ENCODE measurements at places on chromosomes 3 and 15. TPM values are rescaled to one million over a fixed set of nuclear protein-coding genes. Genes with fewer than 3 reads are reported as not detected.
A peak's percentile ranks its signal among the peaks of the same experiment; 100 is the strongest.

IL20RB gene
- 1.2 TPM for total RNA-seq

SNAPC5 gene
- total RNA-seq, result 22.0 TPM

CHRD gene
- total RNA-seq, result 18.3 TPM

DNA sequence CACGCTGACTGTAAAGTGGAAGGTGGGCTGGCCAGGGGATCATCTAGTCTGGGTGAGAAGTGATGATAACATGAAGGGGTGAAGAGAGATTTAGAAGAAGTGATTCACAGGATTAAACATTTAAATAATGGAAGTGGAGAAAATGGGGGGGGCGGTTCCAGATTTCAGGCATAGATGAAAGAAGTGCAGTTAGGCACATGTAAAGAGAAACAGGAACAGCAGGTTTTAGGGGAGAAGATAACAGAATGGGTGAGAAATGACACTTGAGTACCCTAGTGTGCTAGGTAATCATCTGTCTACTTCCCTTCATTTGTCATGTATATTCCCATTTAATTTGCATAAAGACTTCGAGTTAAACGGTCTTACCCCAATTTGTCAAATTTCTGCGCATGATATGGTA, 15.3 kb downstream of the B3GNT5 start:
- H3K4me1 ChIP-seq, result peaks cover 17% of the 10 kb centered on the region
- no peaks in the 10 kb centered on the region for H3K27me3 ChIP-seq
- DNase-seq, result peak; percentile 13
- H3K36me3 ChIP-seq, result peaks cover 6% of the 10 kb centered on the region
- no peak overlapping the region for H3K27ac ChIP-seq

DNA sequence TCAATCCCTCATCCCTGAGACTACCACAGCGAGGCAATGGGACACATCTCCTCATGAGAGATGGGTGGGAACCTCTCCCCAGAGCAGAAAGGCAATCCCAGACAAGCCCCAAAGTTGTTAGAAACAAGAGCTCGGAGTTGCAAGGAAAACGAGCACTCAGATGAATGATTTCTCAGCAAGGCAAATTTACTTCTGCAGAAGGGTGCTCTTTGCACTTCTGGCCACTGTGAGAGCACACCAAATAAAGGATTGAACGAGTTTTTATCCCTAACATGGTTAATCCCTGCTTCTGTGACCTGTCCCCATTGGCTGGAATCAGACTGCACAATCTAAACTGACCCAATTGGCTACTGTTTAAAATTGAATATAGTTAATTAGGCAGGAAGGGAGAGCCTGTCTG, 339.1 kb upstream of the POU1F1 start:
- no peaks in the 10 kb centered on the region for H3K4me1 ChIP-seq
- DNase-seq, result no peak
- H3K27me3 ChIP-seq, result no peaks in the 10 kb centered on the region
- H3K4me3 ChIP-seq, result no peak overlapping the region

GRCh38 chr3:61765157-61765876, 203.9 kb downstream of the PTPRG start:
- DNase-seq, result no peak
- H3K27me3 ChIP-seq, result no peaks in the 10 kb centered on the region
- no peak overlapping the region for H3K4me3 ChIP-seq

GRCh38 chr3:63430875-63431274, 152.8 kb downstream of the SYNPR start:
- no peak for DNase-seq
- no peak overlapping the region for H3K4me3 ChIP-seq
- H3K27ac ChIP-seq, result no peak overlapping the region
- no peaks in the 10 kb centered on the region for H3K4me1 ChIP-seq
- no peaks in the 10 kb centered on the region for H3K27me3 ChIP-seq
- no peaks in the 10 kb centered on the region for H3K36me3 ChIP-seq

- H3K4me3 ChIP-seq, result no peak overlapping the region
- peaks cover 5% of the 10 kb centered on the region for H3K4me1 ChIP-seq
- no peaks in the 10 kb centered on the region for H3K36me3 ChIP-seq
- H3K27me3 ChIP-seq, result no peaks in the 10 kb centered on the region
- peak; percentile 8 for DNase-seq
- H3K27ac ChIP-seq, result no peak overlapping the region
Observed at GRCh38 chr15:48402427-48403177, 71.4 kb downstream of the DUT start.

- H3K27ac ChIP-seq, result no peak overlapping the region
- H3K27me3 ChIP-seq, result no peaks in the 10 kb centered on the region
- no peaks in the 10 kb centered on the region for H3K4me1 ChIP-seq
- no peak for DNase-seq
- H3K4me3 ChIP-seq, result no peak overlapping the region
- no peaks in the 10 kb centered on the region for H3K36me3 ChIP-seq
Observed at GRCh38 chr3:93936549-93936948, 37.1 kb downstream of the PROS1 start.

DNA sequence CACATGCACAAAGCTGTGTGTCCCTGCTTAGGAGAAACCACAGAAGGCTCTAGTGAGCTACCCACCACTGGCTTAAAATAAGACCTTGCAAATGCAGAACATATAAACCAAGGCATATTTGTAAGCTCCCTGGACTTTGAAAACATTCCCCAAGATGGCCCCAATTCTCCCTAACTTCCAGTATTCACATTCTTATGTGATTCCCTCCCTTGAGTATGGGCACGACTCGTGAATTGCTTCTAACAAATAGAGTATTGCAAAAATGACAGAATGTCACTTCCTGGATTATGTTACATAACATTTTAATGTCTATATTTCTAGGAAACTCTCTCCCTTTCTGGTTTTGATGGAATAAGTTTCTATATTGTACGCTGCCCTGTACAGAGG, 131.8 kb upstream of the MCTP2 start:
- no peak overlapping the region for H3K27ac ChIP-seq
- H3K27me3 ChIP-seq, result no peaks in the 10 kb centered on the region
- no peak for DNase-seq
- no peaks in the 10 kb centered on the region for H3K36me3 ChIP-seq
- H3K4me3 ChIP-seq, result no peak overlapping the region

DNA sequence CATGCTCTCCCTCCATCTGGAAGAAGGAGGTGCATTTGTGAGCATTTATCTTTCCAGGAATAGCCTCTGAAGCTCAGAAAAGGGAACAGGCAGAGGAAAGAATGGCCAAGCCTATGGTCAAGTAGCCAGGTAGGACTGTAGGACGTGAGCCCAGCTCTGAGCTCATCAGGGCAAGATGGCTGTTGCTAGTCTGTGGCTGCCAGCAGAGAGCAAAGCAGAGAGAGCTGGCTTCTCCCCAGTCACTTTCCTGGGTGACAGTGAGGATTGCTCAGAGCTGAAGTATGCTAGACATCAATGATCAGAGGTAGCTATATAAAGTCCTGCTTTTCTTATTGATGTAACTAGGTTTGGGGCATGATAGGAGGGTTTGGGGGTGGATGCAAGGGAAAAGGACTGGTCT, 146.1 kb upstream of the SLC24A5 start:
- H3K27ac ChIP-seq, result no peak overlapping the region
- H3K36me3 ChIP-seq, result no peaks in the 10 kb centered on the region

GRCh38 chr3:152505926-152506325, 237.2 kb downstream of the MBNL1 start:
- DNase-seq, result no peak
- H3K4me3 ChIP-seq, result no peak overlapping the region

DNA sequence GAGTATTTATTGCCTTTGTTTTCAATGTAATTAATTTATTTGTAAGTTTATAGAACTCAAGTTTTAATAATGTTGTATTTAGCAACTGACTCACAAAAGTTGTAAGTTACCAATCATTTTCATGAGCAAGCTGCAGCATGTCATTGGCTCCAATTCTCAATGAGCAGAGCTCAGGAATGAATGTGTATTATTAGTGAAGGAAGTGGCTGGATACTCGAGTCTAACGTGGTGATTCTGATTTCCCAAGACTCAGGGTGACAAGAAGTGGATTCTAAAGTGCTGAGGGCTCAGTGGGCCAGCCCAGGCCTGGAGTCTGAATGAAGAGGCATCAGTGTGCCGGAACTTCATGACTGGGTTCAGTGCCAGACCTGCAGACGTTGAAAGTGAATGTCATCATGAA, 39.6 kb downstream of the CLDN11 start:
- no peaks in the 10 kb centered on the region for H3K36me3 ChIP-seq
- H3K4me1 ChIP-seq, result no peaks in the 10 kb centered on the region
- no peak for DNase-seq
- H3K27ac ChIP-seq, result no peak overlapping the region

DNA sequence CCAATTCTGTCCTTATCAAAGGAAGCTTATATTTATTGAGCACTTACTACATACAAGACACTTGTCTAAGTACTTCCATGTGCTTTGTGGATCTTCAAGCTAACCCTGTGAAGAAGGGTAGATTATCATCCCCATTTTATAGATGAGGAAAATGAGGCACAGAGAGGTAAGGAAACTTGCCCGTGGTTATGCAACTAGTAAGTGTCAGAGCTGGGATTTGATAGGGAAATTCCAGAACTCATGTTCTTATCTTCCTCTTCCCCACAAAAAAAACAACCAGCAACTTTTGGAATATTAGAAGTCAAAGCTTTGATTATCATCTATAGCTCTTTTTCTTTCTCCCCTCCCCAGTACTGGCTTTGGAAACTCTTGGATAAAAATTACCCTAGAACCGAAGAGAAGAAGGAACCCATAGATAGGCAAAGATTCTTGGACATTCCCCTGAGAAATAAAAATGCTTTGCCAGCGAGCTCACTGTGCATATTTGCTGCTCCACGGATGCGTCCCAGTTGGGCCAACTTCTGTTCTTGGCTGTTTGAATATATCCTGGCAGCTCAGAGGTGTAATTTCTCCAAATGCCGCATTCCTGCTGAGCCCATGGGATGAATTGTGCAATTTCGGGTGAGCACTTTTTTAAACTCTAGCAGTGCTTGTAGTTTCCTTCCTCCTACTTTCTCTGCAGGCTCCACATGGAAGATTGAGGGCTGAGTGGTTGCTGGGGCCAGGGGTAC, 591.5 kb upstream of the CFAP20DC start:
- H3K27me3 ChIP-seq, result no peaks in the 10 kb centered on the region
- H3K36me3 ChIP-seq, result no peaks in the 10 kb centered on the region
- no peak for DNase-seq
- H3K4me3 ChIP-seq, result no peak overlapping the region
- no peak overlapping the region for H3K27ac ChIP-seq
- peaks cover 16% of the 10 kb centered on the region for H3K4me1 ChIP-seq

- no peaks in the 10 kb centered on the region for H3K36me3 ChIP-seq
- no peaks in the 10 kb centered on the region for H3K27me3 ChIP-seq
- H3K4me1 ChIP-seq, result no peaks in the 10 kb centered on the region
- no peak for DNase-seq
- H3K4me3 ChIP-seq, result no peak overlapping the region
Observed at GRCh38 chr3:67781218-67781617, 126.8 kb upstream of the SUCLG2 start.

GRCh38 chr15:51093839-51094605, 684 bp downstream of the TNFAIP8L3 start:
- peaks cover 38% of the 10 kb centered on the region for H3K27me3 ChIP-seq
- peak overlapping the region; percentile 45 for H3K4me3 ChIP-seq
- no peaks in the 10 kb centered on the region for H3K36me3 ChIP-seq
- H3K4me1 ChIP-seq, result peaks cover 17% of the 10 kb centered on the region
- no peak for DNase-seq

Measured in spinal cord (tissue), 10 donors.